Hindlimb muscle (tissue), 1 donor: ENCODE measurements at places on chromosomes 13 and 19.

DNA sequence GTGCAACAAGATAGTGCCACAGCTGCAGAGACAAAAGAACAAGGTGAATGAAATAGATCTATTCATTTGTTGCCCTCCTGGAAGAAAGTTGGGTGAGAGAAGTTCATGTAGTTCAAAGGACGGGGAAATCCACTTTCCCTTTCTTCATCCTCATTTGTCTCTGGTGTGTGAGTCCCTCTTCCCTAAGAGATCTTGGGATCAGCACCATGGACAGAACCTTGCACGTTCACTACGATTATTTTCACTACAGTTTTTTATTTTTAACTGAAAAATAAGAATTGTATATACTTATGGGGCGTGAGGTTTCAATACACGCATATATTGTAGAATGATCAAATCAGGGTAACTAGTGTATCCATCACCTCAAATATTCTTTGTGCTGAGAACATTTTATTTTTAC, 29.2 kb downstream of the NLRP5 start:
- DNase-seq, result no peak

- no peak for DNase-seq
Measured at GRCh38 chr13:28408235-28408848, 86.6 kb downstream of the FLT1 start.

DNA sequence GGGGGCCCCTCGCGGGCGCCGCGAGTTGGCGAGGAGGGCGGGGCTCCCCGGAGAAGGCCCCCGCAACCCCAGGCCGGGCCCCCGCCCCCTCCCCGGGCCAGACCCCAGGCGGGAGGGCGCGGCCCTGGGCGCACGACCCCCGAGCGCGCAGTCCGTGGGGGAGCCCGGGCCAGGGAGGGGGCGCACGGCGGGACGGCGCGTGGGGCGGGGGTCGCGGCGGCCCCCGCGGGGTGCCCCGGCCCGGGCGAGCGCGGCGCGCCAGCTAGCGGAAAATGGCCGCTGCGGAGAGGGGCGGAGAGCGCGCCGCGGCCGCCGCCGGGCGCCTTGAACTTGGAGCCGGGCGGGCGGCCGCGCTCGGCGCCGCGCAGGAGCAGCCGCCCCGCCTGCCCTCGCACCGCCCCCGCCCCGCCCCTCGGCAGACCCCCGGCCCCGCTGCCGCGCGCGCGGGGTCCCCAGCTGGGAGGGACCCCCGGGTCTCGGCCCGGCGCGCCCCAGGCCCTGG, 6.4 kb upstream of the NFIC start:
- DNase-seq, result no peak

- DNase-seq, result no peak
Measured at GRCh38 chr19:41364524-41365391, 809 bp upstream of the B9D2 start.

GRCh38 chr13:52162279-52163101, 3.1 kb upstream of the NEK3 start:
- no peak for DNase-seq

- no peak for DNase-seq
Measured at GRCh38 chr19:29308977-29309590, 96.1 kb upstream of the UQCRFS1 start.

GRCh38 chr13:69264362-69265334, 843.0 kb upstream of the ATXN8OS start:
- no peak for DNase-seq

- DNase-seq, result no peak
Measured at GRCh38 chr13:30113551-30113950, 193.8 kb downstream of the KATNAL1 start.

- no peak for DNase-seq
Measured at GRCh38 chr13:104571893-104572229, 1505.6 kb upstream of the SLC10A2 start.

GRCh38 chr19:29201855-29202254, 11.1 kb downstream of the UQCRFS1 start:
- no peak for DNase-seq

DNA sequence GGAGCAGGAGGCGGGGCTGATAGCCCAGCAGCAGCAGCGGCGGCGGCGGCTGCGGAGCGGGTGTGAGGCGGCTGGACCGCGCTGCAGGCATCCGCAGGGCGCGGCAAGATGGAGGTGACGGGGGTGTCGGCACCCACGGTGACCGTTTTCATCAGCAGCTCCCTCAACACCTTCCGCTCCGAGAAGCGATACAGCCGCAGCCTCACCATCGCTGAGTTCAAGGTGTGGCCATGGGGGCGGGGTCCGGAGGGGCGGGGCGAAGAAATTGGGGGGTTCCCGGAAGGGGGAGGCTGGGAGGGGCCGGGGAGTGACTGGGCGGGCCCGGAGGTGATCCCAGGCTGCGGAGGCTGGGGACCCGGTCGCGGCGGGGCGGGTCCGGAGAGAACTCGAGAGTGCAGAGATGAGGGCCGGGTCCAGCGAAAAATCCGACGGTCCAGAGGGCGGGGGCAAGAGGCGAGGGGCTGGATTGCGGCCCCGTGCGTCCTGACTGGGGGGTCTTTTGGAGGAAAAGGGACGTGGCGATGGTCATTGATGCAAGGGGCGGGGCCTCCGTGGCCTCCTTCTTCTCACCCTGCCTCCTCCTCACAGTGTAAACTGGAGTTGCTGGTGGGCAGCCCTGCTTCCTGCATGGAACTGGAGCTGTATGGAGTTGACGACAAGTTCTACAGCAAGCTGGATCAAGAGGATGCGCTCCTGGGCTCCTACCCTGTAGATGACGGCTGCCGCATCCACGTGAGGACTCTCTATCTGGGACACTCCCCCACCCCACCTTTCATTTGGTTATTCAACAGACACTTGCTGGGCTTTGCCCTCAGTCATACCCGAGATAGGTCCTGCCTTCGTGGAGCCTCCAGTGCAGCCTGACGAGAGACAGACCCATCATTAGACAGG, at the start of gene TBCB:
Gene TBCB (plus strand): TSS at position 16 of the 891 bp plus-strand sequence. CDS start 93 bp downstream, at position 109.
- no peak for DNase-seq

DNA sequence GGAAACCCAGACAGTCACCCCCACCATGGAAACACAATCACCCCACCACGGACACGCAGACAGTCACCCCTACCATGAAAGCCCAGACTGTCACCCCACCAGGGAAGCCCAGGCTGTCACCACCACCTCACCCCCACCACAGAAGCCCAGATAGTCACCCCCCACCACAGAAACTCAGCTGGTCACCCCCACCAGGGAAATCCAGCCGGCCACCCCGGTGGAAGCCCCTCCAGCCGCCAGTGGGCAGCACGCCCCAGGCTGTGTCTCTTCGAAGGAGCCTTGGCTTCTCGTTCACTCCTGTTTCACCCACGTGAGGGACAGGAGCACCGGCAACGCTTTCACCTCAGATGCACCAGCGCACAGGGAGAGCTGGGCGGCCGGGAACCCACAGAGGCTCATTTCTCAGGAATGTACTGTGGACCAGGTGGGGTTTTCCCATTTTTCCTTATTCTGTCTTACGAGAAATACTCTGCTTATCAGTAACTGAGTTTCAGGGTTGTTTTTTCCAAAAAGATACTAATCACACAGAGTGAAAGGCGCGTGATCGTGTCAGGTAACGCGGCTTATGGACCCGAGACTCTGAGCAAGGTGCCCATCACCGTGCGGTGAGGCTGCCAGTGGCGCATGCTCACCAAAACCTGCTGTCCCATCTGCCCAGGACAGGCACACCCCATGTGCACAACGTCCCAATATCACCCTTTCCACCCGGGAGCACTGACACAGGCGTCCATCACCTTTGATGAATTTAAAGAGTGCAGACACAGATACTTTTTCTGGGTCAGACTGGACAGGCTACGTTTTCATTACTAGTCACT, 28.0 kb downstream of the CARS2 start:
- no peak for DNase-seq

DNA sequence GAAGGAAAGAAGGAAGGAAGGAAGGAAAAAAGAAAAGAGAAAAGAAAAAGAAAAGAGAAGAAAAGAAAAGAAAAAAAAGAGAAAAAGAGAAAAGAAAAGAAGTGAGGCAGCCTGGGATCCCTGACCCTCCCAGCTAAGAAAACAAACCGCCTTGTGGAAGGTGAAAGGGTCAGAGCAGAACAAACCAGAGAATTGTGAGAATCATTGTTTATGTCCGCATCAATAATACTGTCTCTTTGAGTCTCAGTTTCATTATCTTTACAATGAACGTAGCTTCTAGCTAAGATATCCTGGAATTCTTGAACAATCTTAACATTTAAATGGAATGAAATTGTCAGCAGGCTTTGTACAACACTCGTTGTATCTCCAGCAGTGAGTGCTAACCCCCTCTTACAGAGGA, 66.4 kb upstream of the SERP2 start:
- no peak for DNase-seq

- DNase-seq, result no peak
Measured at GRCh38 chr19:48608798-48609263, 2.3 kb downstream of the SPACA4 start.

DNA sequence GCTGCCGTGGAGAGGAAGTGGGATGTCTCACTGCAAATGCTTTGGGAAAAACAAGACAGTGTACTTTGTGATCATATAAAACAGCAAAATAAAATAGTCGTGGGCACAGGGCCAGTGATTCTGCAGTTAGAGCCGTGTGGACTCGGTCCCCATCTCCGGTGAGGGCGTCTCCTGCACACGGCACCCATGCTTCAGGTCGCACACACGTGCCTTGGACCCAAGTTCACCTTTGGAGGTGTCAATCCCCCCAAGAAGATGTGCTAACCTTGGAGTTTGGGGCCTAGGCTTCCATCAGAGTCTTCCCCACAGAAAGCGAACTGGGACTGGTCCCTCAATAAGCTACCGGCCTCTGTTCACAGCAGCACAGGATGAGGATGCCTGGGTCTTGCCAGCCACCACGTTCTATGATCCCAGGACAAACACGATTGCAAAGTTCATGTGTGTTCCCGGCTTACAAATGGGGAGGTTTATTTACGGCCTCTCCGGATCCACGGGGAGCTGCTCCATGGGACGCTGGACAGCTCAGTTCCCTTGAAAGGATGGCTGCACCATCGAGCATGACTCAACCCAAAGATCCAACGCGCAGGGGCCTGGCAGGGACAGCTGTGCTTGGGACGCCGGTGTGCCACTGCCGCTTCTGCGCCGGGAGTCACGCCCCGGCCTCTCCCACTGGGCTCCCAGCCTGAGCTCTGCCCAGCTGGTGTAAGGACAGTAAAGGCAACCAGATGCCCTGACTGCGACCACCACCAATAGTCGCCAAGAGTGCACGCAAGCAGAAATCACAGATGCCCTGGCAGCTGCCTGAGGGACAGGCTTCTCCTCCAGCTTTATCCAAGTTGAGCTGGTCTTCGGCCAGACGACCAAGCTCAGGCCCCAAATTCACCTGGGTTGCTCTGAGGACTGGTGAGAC, 8.6 kb downstream of the GAS6 start:
- DNase-seq, result no peak

DNA sequence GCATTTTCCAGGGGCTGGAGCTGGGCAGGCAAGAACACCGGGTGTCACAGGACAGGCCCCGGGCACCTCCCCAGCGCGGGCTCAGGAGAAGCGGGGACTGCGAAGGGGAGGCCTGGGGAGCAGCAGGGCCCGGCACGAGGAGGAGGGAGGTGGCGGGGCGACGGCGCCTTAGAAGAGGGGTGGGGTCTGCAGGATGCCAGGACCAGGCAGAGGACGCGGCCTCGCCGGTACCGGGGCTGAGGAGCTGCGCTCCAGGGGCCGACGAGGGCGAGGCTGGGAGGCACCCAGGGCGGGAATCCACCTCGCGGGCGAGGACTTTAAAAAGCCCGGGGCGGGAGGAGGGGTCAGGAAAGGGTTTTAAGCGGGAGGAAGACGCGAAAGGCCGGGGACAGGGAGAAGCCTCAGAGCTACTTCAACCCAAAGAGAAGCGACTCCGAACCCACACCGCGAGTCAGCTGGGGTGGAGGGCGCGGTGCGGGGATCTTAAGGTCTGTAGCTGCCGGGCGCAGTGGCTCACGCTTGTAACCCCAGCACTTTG, 665 bp downstream of the ZNF347 start:
- DNase-seq, result peak; percentile 29

DNA sequence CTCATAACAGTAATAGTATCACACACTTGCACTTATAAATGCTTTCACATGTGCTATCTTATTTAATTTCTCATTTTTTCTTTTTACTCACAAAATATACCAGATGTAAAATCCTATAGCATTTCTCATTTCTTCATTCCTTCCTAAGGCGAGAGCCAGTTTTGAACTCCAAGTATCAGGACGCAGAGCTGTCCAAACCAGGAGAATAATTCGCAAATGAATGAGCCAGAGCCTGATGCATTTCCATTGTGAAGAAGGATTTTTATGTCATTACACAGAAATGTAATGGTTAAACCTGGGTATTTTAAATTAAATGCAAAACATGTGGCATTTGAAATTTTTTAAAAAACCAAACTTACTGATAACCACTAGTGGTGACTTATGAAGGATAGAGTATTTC, 244.3 kb downstream of the RGCC start:
- no peak for DNase-seq

DNA sequence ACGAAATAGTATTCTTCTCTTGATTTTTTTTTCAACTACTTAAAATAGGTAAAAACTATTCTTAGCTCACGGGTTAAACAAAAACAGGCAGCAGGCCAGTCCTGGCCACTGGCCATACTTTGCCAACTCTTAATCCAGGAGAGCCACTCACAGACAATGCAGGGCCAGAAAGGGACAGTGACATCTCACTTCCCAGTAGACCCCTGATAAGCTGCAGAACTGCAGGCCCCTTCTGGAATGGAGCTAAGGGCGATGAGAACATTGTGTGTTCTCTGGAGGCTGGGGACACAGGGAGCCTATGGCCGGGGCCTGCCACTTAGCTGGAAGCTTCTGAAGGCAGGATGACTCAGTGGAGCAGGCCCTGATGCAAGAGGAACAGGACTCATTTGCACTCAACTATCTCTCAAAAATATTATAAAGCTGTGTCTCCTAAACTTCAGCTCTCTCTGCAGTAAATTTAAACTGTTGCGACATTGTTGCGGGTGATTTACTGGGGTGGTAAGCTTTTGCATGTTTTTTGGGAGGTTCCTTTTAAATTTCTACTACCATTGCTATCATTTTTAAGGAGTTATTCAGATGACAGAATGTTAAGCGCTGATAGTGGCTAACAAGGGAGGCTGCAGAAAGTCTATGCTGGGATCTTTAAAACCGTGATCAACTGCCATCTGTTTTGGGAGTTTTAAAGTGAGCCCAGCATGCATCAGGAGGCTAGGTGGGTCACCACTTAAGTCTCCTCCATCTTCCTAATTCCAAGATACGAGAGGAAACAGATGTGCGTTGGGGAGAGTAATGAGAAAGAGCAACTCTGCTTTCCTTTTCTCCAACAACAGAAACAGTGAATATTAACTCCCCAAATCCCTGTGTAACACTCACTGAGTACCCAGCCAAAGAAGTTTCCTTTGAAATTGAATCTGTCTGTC, 33.2 kb upstream of the KATNAL1 start:
- DNase-seq, result no peak
